ENCODE measurements at places on chromosomes 16 and 17.

- DNase-seq: no peak
Measured at GRCh38 chr17:28412099-28412498, 6.1 kb upstream of the SLC46A1 start.

GRCh38 chr17:38558728-38559050 is 47.1 kb downstream of the SRCIN1 start:
- no peak for DNase-seq

- DNase-seq: no peak
Measured at GRCh38 chr17:40457964-40458791, 14.9 kb downstream of the IGFBP4 start.

DNA sequence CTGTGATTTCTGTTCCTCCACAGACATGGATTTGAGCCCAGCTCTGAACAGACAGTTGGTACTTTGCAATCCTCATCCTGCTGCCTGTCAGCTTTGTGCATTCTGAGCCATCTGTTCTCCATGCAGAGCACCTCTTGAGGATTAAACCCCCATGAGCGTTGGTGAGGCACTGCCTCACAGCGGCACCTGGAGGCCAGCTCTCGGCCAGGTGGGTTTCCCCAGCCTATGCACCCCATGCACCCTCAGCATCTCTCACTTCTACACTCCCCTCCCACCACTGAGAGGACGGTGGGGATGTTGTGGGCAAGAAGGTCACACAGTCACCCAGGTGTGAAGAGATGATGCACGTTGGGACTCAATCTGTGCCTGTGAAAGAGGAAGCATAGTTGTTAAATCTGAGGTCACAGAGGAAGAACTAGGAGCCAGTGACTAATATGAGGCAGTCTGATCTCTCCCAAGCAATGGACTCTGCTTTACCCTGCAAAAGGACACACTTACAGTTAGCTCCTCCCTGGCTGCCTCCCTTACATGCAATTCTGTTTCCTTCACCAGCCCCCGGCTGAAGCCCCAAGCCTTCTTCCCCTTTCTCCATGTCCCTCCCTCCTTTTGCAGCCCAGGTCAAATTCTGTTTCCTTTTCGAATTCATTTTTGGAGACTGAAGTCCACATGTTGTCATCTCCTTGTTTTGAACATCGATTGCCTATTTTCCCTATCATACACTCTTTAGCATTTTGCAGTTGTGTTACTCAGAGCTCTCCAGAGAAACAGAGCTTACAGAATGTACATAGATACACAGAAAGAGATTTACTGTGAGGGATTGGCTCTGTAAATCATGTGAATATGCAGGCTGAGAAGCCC is 58.5 kb downstream of the HS3ST3B1 start:
- DNase-seq: peak; percentile 39

- no peak for DNase-seq
Measured at GRCh38 chr17:82384730-82385481, 13.3 kb downstream of the UTS2R start.

- DNase-seq: no peak
Measured at GRCh38 chr16:77077256-77077922, 113.6 kb upstream of the MON1B start.

DNA sequence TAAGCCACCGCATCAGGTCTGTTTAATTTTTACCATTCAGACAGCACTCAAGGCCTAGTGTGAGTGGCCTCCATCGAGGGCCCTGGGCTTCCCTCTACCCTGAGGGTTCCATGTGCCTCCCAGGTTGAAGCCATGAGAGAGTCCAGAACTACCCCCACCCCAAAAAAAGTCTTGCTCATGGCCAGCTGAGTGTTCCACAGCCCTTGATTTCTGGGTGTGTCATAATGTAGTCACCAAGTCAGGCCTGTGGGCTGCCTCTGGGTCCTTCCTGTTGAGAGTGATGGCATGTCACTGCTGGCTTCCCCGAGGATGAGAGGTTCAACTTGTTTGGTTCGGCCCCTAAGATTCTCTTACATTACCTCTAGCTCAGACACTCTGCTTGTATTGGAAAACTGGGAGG is 100.6 kb downstream of the PITPNC1 start:
- DNase-seq: peak; percentile 49

- no peak for DNase-seq
Measured at GRCh38 chr16:6143020-6143419, 1045.4 kb upstream of the EEF2KMT start.
